ENCODE measurements at places on chromosomes 12 and 14.

- DNase-seq, result no peak
Observed at GRCh38 chr14:22842211-22843122, 6.1 kb downstream of the MMP14 start.

GRCh38 chr12:67362526-67362925 lies 93.4 kb downstream of the CAND1 start:
- DNase-seq, result no peak

GRCh38 chr12:48816143-48816854 lies 2.0 kb upstream of the CACNB3 start:
- no peak for DNase-seq

GRCh38 chr12:89947437-89948270 lies 239.0 kb upstream of the ATP2B1 start:
- peak; percentile 45 for DNase-seq

Data from activated CD4-positive, alpha-beta T cell treated with anti-CD3 and anti-CD28 coated beads, Interleukin-10, Interleukin-2, amounts not matched to agents 100 ng/mL and 50 ng/mL, durations not matched to agents 16 hours and 8 hours (primary cell).